ENCODE measurements at places on chromosomes 11 and 22.
A peak's percentile ranks its signal among the peaks of the same experiment; 100 is the strongest.

DNA sequence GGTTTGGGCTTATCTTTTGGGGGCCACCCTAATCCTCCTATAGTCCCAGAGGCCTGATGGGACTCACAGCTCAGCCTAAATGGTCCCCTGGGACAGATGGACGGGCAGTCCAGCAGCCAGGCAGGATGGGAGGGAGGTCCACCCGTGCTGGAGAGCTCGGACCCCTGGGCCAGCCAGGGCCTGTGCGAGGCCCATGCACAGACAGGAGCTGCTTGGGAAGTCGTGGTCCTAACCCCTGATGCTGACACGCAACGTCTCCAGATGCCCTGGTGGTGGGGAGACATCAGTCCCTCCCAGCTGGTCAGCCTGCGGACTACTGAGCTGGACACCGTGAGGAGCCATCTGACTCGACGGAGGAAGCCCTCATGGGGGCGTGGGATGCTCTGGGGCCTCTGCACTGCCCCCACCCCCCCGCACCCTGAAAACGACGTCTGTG lies 31.2 kb upstream of the MUC5AC start:
- DNase-seq: no peak

GRCh38 chr11:121334973-121335710 lies 42.6 kb downstream of the SC5D start:
- no peak for DNase-seq

GRCh38 chr11:46050003-46050461 lies 71.2 kb downstream of the PHF21A start:
- peak; percentile 87 for DNase-seq

DNA sequence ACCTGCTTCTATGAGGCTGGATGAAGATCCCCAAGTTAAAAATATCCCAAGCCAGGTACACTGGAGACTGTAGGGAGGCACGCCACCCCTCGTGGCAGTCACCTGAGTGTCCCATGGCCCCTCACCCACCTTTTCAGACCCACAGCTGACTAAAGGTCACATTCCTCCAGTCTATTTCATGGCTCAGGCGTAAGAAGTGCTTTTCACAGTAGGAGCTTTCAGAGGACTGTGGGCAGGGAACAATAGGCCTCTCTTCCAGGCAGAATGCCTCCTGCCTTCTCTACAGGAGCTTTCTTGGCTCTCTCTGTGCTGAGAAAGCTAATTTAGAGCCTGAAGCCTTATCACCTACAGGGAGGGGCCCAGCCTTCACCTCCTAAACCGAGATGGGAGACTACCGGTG lies 73.8 kb downstream of the C11orf58 start:
- no peak for DNase-seq

GRCh38 chr11:112289588-112290492 lies 29.2 kb upstream of the PLET1 start:
- peak; percentile 51 for DNase-seq

DNA sequence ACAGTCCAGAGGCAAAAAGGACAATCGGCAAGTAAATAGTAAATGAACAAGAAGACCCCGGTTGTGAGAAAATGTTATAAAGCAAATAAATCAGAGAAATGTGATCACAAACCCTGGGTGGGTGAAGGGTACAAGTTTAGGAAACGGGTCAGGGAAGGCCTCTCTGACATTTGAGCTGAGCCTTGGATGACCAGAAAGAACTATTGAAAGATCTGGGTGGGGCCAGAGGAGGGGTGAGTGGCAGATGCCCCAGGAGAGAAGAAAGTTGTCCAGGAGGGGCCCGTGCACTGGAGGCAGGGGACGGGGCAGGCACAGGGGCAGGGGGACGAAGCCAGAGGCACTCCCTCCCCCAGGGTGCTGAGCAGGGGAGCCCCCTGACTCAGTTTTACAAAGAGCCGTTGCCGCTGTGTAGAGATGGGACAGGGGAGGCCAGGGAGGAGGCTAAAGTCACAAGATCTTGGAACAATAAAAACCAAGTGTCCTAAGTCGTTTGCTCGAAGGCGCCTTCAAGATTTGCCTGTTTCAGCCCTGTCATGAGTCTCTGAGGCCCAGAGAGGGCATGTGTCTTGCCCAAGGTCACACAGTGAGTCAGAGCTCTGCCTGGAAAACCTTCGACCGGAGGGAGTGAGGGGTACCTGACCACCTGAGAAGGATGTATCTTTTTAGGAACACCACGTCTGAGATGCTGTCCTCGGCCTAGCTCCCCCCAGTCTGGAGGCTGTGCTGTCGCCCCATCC lies 10.8 kb upstream of the PDGFB start:
- DNase-seq: no peak

- DNase-seq: no peak
These were observed 26.9 kb upstream of the HTR3A start for GRCh38 chr11:113947994-113948393.

DNA sequence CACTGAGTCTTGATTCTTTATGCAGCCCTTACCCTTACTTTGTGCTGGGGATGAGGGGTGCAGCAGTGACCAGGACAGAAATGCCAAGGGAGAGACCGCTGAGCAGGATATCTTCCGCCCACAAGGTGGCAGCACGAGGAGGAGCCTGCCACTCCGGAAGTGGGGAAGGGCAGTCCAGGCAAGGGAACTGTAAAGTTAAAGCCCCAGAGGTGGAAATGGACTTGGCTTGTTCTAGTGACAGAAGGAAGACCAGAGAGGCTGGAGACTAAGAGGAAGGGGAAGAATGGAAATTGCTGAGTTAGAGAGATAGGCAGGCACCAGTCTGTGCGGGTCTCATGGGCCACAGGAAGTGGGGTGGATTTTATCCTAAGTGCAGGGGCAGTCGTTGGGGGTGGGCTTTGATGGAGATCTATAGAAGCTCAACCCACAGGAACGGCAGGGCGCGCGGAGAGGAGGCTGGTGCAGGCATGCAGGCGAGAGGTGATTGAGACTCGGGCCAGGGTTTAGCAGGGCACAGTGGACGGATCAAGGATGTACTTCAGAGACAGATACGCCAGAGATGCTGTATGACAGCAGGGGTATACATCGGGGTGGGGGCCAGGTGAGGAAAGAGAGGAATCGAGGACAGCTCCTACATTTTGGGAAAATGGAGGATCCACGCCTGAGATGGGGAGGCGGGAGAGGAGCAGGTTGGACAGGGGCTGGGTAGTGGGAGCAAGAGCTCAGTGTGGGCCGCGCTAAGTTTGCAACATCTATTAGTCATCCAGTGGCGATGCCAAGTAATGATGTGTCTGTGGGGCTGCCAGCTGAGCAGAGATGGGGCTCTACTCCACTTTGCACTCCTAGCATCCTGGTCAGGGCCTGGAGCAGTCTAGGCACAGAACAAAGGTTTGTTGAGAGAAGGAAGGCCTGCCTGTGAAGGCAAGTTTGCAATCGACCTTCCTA lies 3.3 kb upstream of the GRK2 start:
- peak; percentile 85 for DNase-seq

- no peak for DNase-seq
These were observed 208.1 kb downstream of the DBX1 start for GRCh38 chr11:19952116-19952605.

- DNase-seq: no peak
These were observed 16.5 kb upstream of the KMT5B start for GRCh38 chr11:68229601-68230000.

DNA sequence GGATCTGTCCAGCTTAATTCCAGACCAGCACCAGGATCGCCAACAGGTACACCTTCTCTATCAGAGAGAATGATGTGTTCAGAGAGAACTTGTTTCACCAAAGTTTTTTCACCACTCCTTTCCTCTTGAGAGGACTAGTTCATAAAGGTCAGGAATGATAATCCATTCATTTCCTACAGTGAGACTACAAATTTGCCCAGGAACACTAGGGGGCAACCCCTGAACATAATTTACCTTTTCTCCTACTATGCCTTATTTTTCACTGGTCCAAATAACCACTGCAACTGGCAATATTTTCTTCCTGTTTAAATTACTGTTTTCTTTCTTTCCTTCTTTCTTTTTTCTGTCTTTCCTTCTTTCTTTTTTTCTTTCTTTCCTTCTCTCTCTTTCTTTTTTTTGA lies 22.5 kb downstream of the CAVIN3 start:
- no peak for DNase-seq

DNA sequence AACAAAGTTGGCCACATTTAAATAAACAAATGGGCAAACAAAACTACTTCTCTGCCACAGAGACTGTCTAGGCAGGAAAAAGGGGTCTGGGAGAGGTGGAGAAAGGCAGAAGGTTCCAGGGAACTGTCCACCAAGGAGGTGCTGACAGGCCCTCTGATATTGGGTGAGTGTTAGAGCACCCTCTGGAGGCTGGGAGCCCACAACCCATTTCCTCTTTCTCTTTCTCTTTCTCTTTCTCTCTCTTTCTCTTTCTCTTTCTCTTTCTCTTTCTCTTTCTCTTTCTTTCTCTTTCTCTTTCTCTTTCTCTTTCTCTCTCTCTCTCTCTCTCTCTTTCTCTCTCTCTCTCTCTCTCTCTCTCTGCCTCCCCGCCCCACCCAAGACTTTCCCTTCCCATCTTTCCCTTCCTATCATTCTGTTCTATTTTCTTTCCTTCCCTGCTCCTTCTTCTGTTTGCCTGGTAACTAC lies 912.8 kb downstream of the DLG2 start:
- no peak for DNase-seq

- DNase-seq: no peak
These were observed 21.2 kb downstream of the BLID start for GRCh38 chr11:122094836-122095235.

GRCh38 chr22:43092085-43092484 lies 2.9 kb upstream of the TTLL1 start:
- DNase-seq: no peak

GRCh38 chr22:25085930-25086901 lies 113.4 kb upstream of the CRYBB3 start:
- no peak for DNase-seq

DNA sequence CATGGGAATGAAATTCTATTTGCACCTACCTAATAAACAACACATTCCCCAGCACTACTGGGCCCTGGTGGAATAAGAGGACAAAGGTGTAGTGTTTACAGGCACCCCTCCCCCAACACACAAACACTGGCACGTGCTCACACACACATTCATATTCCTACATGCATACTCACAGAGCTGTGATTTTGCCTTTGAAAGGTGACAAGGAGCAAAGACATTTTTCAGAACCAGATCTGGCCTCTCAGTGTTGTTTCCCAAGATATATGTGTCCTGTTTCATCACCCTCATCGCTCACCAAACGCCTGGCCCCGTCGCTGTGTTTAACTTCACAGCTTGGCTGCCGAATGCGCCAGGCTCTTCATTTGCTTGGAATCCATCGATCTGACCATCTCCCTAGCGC lies 292.6 kb downstream of the NTM start:
- DNase-seq: no peak

DNA sequence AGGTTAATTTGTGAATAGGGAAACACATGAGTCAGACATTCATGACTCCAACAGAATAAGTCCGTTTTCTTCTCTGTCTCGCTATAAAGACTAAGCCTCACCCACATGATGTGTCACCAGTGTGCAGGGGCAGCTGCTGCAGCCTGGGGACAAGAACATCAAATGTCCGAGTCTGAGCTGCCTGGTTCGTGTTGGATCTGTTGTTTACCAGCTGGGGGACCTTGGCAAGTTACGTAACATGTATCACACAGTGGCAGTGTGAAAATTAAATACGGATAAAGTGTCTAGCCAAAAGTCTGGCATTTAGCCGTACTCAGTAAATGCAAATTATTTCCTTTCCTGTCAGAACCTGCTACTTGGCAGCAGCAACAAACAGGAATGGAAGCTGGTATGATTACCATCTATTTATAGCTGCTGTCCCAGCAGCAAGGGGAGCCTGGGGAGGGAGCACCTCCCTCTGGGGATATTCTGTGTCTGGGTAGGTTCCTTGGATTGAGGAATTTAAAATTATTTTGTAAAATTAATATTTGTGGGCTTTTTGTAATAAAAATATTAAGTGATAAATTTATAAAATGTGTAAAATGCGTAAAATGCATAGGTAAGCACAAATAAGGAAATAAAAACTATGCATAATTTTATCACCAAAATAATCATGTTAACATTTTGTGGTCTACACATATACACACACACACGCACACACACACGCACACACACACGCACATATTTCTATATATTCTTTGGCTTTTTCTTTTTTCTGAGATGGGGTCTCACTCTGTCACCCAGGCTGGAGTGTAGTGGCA lies 1.3 kb upstream of the CLDN25 start:
- no peak for DNase-seq

DNA sequence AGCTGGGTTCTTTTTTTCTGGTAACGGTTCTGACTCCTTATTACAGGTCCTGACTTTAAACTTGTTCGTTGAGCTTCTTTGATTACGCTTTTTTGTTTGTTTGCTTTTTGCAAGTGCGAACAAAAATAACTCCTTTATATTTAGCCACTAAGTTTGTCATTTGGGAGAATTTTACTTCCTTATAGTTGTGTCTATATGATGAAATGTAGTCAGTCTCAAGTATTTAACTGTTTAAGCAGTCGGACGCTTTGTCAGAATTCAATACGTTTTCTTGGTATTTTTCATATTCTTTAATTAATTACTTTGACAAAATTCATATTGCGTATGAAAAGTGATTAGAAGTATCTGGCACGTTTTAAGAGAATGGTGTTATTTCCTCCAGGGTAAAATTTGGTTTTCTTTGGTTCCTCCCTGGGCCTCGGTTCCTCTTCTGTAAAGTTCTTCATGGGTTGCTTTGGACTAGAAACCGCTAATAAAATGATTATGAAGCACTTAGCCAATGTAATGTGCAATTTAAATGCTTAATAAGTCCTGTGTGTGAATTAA lies 1.3 kb downstream of the CBL start:
- no peak for DNase-seq

DNA sequence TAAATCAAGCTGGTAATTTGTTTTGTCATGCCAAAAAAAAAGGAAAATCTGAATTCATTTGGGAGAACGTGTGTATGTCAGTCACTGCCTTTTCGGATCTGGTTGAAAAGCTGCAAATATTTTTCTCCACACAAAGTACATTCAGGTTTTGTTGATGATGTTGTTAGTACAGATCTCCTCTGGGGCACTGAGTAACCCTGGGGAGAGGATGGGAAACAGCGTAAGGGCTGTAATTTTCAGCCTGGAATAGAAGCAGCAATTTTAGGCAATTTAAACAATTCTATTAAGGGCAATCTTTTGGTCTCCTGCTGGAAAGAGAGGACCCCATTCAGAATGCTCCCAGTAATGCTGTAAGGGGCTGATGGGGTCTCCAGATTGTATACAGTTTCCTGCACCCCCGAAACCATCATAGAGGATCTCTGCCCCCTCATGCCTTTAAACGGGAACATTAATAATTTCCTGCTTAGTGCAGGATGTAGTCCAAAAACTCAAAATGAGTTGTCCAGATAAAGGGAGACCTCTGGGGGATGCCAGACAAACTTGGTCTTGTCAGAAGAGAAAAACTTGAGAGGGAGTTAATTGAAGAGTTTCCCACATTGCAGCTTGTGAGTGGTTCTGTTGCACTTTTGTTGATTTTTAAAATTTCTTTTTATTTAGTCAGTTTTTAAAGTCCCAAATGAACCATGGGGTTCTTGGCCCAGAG lies 132.3 kb downstream of the COMMD9 start:
- DNase-seq: no peak

- DNase-seq: peak; percentile 30
These were observed 7.2 kb downstream of the DDX10 start for GRCh38 chr11:108672113-108672512.

- no peak for DNase-seq
These were observed 12.0 kb downstream of the ARHGAP8 start for GRCh38 chr22:44764373-44764772.

Measured in fibroblast of gingiva (primary cell).